ENCODE measurements at places on chromosomes 5 and 9.

DNA sequence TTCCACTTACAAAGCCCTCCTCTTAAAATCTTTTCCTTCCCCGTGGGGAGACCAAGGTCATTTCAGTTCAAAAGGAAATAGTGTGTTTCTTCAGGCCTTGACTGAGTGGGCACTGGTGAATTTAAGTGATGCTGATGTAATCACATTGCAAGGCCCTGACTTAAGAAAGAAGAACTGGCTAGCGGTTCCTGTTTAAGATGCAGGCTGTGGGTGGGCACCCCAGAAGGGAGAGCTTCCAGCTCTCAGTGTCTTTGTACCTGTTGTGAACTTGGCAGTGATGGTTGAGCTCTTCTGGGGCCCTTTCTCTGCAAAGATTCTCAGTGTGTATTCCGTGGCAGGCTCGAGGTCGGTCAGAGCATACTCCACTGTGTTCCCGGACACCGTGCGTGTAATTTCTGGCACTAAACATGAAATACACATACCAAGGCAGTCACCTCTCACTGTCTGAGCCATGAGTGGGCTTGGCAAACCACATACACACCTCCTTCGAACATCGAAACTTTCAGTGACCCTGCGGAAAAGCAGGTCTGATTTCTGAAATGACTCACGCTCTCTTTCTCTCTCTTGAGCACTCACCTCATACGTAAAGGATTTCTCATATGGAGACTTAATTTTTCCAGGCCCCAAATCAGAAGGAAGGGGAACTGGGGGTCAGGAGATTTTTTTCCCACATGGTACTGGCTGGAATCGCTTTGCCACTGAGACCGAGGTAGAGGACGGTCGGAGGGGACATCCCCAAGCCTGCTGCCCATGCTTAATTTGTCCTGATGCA lies 81.9 kb downstream of the TNC start:
- DNase-seq, result no peak

- no peak for DNase-seq
Measured at GRCh38 chr9:72648324-72649126, 127.1 kb downstream of the TMC1 start.

DNA sequence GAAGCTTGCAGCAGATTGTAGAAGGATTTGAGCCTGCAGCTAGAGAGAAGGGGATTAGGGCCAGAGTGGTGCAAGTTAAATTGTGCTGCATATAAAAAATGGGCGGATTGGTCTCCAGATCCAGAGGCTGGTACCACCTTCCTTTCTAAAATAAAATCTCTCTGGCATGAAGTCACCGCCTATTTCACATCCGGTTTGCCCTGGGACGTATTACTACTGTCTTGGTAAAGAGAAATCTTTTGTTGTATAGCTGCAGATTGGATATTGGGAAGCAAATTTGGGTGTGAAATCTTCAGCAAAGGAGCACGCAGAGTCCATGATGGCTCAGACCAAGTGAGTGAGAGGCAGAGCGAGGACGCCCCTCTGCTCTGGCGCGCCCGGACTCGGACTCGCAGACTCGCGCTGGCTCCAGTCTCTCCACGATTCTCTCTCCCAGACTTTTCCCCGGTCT lies at the start of gene GABRA1:
TSS of gene GABRA1 (plus strand) at position 180 of the 451 bp plus-strand sequence. CDS start 2,691 bp downstream, outside the sequence.
- no peak for DNase-seq

DNA sequence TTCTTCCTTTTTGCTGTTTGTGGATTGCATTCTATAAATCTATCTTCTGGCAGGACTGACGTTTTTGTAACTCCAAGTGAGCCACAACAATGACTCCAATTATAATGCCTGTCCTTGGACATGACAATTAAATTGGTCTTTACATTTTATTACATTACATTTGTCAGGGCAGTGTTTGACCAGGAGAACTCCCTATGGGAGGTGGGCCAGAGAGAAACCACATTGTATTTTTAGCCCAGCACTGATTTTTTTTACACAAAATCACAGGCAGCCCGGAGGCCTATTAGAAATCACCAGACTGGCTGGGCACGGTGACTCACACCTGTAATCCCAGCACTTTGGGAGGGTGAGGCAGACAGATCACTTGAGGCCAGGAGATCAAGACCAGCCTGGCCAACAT lies 99.1 kb upstream of the SMC5 start:
- DNase-seq, result no peak

DNA sequence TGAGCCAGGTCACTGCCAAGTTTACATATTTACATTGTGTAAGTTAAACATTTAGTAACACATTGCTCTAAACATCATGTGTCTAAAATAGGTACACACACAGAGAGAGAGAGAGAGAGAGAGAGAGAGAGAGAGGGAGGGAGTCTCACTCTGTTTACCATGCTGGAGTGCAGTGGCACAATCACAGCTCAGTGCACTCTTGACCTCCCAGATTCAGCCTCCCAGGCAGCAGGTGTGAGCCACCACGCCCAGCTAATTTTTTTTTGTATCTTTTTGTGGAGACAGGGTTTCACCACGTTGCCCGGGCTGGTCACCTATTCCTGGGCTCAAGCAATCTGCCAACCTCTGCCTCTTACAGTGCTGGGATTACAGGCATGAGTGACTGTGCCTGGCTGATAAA lies 1045.3 kb downstream of the TLE1 start:
- DNase-seq, result no peak

DNA sequence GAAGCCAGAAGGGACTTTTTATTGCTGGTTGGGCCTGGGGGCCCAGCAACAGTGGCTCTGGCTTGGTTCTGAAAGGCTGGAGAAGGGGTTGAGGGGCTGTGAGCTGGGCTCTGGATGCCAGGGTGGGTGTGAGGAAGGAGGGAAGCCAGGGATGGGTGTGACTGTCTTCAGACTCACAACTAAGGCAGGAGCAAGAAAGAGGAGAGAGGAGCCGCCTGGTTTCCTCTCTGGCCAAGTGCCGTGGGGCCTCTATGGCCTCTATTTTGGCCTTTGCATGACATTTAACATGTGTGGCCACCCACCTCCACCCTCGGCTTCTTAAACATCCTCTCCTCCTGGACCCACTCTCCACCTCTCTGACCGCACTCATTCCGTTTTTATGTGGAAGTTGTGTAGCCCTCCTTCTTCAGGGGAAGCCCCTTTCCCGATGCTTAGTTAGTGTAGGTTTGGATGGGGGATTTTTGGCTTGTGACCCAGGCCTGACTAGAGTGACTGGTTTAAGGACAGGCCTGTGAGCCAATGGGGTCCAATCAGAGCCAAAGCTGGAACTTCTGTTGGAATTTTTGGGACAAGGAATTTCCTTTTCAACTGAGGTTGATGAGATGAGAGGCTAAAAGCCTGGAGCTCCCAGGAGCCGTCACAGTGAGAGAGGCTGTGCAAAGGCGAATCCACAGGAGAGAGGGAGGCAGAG lies 517.8 kb downstream of the CCDC171 start:
- no peak for DNase-seq

- no peak for DNase-seq
Measured at GRCh38 chr5:67216564-67216963, 20.0 kb upstream of the CD180 start.

DNA sequence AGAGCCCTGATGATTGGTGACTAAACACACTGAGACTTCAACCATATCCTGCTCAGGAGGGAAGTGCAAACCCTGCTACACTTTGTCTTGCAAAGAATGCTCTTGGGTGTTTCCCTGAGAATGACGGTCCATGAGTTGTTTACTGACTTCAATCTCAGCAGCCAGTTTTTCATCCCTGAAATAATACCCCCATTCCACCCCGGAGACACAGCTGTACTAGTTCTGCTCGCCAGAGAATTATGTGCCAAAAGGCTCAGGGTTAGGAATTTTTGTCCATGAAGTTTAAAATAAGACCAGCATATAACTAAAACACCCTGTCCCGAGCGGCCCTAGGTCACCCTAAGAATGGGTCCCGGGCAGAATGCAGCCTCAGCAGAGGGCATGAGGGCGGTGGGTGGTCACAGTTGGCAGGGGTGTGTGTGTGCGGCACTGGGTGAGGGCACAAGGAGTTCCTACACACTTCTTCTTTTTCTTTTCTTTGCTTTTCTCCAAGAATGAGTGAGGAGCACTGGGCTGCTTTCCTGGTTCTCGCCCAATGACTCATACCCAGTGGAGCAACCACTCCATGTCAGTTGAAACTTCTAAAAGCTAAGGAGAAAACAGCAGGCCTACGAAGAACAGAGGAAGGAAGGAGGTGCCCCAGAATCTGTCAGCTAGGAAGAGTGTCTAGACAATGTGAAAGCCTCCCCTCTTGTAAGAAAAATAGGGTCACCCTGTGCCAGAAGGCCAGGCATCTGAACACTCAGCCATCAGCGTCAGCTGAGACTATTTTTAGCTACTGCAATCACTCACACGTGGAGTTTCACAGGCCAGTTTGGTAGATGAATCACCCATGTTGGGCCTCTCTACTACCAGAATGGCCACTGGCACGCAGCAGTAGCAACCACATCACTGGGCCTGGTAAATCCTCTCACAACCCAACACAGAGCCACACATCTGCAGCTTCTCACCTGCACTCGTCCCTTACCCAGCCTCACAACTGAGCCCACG lies 105.9 kb downstream of the DPYSL3 start:
- DNase-seq, result no peak
